ENCODE measurements at places on chromosomes 13 and 19. TPM values are rescaled to one million over a fixed set of nuclear protein-coding genes. Genes with fewer than 3 reads are reported as not detected.

DNA sequence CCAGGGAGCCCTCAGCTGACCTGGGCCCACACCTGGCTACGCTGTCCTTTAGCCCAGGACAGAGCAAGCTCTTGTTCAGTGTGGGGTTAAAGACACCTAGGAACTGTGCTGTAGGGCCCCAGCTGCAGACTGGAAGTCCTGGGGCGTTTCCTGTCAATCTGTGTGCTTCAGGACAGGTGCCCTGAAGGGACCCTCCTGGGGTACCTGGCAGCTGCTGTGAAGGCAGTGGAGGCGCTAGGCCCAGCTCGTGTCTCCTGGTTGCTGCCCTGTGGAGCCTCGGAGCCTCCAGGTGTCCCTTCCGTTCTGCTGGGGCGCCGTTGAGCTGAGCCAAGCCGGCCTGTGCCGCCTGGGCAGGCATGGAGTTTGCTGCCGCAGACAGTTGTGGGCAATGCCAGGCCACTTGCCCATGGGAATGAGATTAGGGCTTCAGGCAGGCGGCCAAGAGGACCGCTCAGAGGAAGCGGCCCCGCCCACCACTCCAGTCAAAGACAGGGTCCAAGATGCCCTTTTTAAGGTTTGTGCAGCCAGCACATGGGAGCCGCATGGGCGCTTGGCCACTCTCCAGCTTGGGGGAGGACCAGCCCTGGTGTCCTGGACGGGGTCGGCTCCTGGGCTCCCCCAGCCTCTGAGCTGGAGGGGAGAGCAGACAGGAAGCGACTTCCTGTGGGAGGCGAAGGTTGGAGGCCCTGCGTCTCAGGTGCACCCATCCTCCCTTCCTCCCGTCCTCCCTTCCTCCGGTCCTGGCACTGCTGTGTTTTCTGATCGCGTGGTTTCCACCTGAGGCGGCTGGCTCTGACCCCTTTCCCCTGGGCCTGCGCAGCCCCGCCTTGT is 4.0 kb downstream of the PTBP1 start:
- DNase-seq, result no peak

- no peak for DNase-seq
Observed at GRCh38 chr19:35000338-35000646, 169 bp downstream of the GRAMD1A start.

GRCh38 chr19:11534948-11535347 is 3.7 kb upstream of the CNN1 start:
- no peak for DNase-seq

DNA sequence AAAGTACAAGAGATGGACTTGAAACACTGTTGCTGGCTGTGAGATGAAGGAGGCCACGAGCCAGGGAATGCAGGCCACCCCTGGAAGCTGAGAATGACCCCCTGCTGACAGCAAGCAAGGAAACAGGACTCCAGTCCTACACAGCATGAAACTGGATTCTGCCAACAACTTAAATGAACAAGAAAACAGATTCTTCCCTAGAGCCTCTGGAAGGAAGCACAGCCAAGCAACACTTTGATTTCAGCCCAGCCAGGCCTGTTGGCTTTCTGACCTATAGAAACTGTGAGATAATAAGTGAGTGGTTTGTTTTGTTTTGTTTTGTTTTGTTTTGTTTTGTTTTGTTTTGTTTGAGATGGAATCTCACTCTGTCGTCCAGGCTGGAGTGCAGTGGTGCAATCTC is 105.3 kb upstream of the CACNA1A start:
- no peak for DNase-seq

DNA sequence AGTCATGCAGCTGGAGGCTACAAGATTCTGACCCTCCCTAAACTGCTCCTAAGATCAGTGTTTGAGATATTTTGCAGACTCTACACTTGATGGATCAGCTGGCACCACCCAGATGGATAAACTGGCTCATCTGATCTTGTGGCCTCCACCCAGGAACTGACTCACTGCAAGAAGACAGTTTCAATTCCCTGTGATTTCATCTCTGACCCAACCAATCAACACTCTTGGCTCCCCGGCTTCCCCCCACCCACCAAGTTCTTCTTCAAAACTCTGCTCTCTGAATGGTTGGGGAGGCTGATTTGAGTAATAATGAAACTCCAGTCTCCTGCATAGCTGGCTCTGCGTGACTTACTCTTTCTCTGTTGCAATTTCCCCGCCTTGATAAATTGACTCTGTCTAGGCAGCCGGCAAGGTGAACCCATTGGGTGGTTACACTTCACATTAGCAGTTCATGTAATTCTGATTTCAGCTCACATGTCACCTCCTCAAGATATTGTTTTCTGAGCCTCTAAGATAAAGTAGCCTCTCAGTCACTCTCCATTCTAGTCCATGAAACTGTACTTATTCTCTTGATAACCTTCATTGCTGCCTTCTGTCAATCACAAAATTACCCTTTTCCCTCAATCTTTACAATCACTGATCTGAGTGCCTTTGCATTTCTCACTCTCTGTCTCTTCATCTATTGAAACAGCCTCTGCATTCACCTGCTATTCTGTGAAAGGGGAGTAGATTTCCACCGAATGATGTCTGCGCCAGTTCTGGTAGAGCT is 9.9 kb upstream of the FPR3 start:
- no peak for DNase-seq

DNA sequence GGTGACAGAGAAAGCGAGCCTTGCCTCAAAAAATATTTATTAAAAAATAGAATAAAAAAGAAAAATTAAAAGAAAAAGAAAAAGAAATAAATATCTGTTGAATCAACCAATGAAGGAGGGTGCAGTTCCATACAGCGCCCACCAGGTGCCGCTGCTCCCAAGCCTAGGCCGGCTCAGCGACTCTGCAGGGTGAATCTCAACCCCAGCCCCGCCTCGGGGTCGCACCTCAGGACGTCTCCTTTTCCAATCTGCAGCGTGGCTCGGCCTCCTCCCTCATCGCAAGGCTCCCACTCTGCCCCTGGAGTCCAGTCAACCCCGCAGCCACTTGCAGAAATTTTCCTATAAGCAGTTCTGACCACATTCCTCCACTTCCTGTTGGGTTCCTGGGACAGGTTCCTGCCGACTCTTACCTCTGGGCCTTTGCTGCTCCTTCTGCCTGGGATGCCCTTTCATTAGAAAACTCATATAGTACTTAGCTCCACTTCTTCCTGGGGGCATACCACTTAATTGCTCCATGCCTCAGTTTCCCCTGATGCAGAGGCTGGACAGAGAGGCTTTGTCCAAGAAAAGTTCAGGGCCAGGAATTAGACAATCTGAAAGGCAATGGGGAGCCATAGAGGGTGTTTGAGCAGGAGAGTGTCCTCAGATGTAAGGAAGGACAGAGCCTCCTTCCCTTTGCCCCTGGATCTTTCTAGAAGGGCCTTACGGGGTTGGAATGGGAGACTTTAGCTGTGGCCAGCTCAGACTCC is 24.3 kb downstream of the NFILZ start:
- peak; percentile 27 for DNase-seq

GRCh38 chr13:71681901-71682613 is 184.9 kb downstream of the DACH1 start:
- no peak for DNase-seq

- DNase-seq, result no peak
Observed at GRCh38 chr13:114131583-114132418, 622 bp downstream of the RASA3 start.

Gene MIA
- total RNA-seq, result not detected

Data from IMR-90 (cell line).